ENCODE measurements at places on chromosomes 7 and 10.

DNA sequence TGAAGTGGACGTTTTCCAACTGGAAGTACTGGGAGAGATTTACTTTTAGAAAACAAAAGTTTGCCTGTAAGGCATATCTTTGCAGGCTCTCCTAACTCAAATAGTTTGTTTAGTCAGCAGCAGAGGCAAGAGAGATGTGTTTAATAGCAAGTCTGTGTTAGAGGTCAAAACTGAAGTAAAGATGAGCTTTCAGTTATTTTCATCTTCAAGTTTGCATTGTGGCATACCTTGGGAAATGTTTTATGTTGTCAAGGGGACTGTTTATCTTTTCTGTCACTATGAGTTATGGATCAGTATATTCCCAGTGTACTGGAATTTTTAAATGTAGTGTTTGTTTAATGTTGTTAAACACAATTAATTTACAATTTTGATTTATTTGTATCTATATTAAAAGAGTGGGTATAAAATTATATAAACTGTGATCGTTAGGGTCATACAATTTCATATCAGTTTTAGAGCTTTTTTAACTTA, 169.7 kb upstream of the PPP1R3A start:
- DNase-seq, result no peak

DNA sequence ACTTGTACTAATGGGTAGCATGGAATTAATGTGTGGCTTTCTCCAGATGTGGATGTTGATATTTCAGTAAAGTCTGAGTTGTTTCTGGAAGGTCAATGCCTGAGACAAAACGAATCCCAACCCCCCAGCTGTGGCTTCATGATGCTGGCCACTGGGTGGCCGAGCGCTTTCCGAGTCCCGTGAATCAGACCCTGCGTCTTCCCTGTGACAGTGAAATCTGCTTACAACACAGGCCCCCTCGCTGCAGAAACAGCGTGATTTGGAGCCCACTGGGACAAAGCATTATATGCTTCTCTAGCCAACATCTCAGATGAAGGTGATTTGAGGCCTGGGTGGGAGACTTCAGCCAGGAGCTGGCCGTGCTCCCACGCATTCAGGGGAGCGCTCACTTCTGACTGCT, 124.7 kb downstream of the WDR37 start:
- DNase-seq, result no peak

DNA sequence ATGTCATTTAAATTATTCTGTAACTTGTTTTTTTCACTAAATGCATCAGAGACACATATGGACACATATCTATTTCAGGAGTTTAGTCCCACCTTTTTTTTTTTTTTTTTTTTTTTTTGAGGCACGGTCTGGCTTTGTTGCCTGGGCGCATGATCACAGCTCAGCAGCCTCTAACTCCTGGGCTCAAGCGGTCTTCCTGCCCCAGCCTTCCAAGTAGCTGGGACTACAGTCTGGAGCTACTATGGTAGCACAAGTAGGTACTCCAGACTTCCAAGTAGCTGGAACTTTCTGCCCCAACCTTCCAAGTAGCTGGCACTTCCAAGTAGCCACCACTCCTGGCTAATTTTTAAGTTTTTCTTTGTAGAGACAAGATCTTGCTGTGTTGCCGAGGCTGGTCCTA, 407.7 kb downstream of the GALNT17 start:
- no peak for DNase-seq

DNA sequence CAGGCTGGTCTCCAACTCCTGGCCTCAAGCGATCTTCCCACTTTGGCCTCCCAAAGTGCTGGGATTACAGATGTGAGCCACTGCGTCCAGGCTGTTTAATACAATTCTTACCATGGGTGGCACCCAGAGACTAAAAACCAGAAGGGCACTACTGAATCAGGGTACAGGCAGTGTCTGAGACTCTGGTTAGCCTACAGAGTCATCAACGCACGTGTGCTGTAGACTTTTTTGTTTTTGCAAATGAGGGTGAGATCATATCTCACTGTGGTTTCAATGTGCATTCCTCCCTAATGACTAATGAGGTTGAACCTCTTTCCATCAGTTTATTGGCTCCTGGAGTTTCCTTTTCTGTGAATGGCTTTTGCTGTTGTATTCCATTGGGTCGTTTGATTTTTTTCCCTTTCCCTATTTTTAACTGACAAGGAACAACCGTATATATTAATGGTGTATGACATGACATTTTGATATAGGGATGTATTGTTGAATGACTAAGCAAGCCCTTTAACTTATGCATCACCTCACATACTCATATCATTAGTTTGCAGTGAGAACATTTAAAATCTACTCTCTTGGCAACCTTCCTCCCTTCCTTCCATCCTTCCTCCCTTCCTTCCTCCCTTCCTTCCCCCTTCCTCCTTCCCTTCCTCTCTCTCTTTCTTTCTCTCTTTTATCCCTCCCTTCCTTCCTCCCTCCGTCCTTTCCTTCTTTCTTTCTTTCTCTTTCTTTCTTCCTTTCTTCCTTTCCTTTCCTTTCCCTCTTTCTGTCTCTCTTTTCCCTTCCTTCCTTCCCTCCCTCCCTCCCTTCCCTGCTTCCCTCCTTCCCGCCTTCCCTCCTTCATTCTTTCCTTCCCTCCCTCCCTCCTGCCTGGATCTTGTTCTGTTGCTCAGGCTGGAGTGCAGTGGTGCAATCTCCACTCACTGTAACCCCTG, 9.3 kb upstream of the TMEM270 start:
- DNase-seq, result no peak

DNA sequence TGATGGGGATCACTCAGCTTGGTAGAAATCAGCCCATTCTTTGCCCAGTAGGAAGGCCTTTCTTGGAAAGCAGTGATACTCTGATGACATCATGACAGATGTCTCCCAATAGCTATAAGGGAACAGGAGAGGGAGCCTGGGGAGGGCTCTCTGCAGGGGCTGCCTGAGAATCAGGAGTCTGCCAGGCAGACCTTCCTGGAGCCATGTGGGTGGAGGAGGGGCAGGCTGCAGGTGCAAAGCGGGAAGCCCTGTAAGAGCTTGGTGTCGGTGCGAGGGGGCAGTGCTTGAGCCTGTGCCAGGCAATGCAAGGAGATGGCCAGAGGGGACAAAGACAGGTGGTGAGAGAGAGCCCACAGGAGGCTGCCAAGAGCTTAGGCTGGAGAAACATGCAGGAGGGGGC, 5.0 kb upstream of the TNS3 start:
- no peak for DNase-seq

- no peak for DNase-seq
Measured at GRCh38 chr7:139958599-139959284, 104.0 kb downstream of the PARP12 start.

DNA sequence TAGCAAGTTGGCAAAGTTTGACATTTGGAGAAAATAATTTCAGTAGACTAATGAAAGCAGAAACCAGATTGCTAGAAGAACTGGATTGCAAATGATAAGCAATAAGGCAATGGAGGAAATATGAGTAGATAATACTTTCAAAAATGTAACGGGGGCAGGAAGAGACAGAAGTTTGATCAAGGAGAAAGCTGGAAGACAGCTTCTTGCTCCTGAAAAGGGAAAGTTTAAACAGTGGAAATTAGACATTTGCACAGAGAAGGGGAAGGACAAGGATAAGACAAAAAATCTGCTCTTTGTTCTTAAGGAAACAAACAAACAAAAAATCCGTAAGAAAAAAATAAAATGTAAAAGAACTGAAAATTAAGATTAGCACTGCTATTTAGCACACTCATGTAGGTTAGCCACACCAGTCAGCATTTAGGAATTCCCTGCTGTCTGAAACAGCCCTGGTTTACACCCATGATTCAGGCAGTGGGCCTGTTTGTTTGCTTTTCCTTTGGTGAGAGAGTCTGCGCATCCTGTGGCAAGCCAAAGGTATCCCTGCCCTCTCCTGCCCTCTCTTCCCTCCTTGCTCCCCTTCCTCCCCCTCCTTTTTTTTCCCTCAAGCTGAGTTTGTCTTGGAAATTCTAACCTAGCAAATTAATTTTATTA, 104.3 kb upstream of the CAV2 start:
- no peak for DNase-seq

DNA sequence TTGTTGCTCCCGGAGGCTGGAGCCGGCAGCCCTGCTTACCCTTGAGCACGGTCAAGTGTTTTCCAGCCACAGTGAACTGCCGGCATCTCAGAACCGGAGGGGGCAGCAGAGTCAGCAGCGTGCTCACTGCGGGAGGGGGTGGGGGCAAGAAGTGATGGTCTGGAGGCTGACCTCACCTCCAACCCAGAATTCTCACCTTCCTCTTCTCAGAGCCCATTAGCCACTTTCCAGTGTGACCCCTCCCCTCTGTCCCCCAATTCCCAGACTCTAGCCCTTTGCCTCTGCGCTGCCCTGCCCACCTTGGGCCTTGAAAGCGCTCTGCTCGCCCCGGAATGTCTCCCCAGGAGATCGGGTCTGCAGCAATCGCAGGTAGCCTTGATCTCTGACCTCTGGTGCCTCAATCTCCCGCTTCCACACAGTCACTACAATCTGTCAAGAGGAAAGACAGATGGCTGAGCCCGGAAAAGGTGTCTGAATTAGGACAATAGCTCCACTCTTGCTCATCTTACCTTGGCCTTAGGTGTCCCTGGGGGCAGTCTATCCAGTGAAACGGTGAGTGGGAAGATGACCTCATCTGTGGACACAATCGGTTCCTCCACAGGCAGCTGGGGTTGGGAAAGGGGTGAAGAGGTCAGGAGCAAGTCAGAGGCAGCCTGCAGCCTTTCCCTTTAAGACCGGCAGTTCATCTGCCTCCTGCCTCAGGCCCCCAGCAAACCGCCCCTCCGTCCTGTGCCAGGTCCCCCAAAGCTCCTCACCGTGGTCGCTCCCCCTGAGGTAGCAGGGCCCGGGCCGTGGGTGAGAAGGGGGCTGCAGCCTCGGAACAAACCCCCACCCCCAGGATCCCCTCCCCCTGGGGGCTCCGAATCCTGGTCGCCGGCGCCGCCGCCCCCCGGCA, 942 bp downstream of the TRAPPC14 start:
- DNase-seq, result no peak

DNA sequence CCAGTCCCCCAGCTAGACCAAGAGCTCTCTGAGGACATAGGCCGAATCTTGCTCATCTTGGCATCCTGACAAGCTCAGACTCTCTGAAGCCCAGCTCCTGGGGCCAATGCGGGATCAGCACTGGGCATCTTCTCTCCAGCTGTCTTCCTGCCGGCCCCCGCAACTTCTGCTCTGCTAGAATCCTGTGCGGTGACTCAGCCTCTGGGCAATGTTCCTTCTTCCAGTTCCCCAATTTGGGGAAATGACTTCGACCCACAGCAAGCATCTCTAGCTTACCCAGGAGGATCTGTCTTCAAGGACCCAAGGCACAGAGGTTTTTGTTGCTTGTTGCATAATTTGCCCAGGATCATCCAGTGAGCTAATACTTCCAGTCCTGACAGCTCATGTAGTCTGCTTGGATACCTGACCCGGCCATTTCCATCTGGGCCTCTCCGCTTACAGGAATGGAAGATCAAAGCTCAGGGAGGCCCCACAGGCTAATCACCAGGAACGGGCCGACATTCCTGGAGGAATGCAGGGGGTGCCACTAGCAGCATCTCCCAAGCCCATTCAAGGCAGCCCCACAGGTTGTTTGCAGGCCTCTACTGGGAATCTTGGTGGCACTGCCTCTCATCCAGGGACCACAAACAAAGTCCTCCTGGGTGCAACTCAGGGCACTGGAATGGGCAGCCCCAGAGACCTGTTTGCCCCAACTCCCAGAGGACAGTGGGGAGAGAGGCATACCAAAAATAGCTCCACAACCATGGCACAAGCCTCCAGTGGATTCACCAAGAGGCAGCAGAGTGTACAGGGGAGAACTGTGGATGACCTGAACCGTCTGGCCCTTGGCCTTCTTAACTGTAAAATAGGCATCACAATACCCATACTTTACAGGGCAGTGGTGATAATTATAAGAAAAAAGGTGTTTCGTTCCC, 151.9 kb downstream of the NEURL1 start:
- DNase-seq, result no peak

GRCh38 chr10:131238669-131239280, 72.7 kb downstream of the TCERG1L start:
- no peak for DNase-seq

DNA sequence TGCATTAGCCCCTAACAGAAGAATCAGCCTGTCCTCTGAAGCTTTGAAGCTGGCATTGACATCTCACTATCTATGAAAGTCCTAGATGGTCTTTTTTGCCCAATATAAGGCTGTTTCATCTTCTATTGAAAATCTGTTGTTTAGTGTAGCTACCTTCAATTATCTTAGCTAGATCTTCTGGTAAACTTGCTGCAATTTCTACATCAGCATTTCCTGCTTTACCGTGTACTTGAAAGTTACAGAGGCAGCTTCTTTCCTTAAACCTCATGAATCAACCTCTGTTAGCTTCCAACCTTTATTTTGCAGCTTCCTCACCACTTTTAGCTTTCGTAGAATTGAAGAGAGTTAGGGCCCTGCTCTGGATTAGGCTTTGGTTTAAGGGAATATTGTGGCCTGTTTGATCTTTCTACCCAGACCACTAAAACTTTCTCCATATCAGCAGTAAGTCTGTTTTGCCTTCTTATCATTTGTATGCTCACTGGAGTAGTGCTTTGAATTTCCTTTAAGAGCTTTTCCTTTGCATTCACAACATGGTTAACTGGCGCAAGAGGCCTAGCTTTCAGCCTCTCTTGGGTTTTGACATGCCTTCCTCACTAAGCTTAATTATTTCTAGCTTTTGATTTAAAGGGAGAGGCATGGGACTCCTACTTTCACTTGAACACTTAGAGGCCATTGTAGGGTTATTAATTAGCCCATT, 32.5 kb downstream of the ARID5B start:
- no peak for DNase-seq

DNA sequence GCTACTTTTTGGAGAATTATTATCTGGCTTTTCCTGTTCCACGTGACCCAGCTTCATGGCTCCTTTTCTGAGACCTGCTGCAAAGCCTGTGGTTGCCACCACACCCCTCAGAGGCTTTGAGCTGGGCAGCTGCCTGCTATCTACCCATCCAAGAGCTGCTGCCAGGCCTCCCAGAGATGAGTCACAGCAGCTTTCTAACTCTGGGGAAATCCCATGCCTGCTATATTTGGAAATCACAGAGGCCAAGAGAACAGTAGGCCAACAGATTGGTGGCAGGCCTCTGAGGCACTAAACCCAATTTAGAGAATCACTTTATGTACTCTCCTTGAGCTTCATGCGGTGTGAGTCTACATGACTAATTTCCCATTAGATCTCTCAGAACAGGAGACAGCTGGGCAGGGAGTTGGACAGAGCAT, 35.2 kb downstream of the SGCE start:
- no peak for DNase-seq

DNA sequence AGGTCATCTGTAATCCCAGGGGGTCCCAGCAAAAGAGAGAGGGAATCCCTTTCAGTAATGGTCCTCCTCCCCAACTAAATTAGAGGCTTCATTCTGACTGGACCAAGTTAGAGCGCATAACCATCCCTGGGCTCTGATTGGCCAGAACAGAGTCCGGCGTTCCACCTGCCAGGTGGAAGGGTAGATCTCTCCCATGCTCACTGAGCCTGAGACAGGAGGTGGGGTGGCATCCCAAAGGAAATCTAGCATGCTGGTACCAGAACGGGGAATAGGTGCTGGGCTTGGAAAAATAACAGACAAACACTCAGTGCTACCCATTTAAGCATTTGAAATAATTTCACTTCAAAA, 21.0 kb upstream of the TSPAN33 start:
- no peak for DNase-seq

GRCh38 chr10:99279626-99280111, 44.0 kb upstream of the HPSE2 start:
- no peak for DNase-seq

Measured in progenitor cell of endocrine pancreas (in vitro differentiated cells).